Stimulated activated CD8-positive, alpha-beta memory T cell treated with anti-CD3 and anti-CD28 coated beads, Interleukin-4, amount 100 ng/mL, for 4 hours (primary cell): ENCODE measurements at places on chromosomes 7 and 10.

GRCh38 chr7:22202141-22202540, 154.8 kb downstream of the RAPGEF5 start:
- no peak for DNase-seq

DNA sequence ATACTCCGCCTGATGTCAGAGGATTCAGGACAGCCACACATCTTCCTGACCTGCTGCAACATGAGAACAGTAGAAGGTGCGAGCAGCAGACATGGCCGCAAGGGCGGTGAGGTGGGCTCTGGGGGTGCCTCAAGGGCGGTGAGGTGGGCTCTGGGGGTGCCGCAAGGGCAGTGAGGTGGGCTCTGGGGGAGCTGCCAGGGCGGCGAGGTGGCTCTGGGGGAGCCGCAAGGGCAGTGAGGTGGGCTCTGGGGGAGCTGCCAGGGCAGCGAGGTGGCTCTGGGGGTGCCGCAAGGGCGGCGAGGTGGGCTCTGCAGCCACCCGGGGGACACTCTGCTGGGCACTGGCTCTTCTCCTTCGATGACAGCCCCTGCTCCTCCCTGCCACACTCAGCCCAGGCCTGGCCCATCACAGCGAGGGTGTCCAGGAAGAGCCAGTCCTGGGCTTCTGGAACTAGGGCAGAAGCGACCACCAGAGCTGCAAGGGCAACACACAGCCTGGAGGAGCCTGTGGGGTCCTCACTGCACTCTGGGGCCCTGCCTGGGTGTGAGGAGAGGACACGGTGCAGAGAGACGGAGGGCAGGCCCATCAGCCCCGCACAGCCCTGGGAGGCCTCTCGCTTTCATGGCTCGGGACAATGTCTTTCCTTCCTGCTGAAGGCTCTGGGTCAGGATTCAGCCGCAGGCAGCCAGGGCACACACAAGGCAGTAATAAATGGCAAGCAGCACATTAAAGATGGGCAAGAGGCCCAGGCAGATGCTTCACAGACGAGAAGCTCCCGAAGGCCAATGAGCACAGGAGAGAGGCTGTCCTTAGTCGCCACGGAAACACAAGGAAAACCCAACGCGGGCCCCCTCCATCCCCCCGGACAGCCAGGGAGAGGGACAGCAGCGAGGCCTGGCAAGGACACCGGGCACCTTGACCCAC, 42.5 kb downstream of the STK32C start:
- DNase-seq = no peak

DNA sequence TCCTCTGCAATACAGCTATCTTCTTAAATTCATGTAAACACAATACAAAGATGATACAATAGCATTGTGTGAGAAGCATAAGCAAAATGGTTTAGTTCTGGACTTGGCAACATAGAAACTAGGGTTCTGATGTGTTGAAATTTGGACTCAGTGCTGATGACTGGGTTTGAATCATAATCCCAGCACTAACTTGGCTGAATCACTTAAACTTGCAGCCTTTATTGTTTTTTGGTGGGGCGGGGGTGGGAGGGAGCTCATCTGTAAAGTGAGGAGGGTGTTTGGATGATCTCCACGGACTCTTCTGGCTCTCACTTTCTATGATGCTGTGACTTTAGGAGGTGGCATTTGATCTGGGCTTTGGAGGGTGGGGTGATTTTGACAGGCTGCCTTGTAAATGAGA, 158.2 kb downstream of the WNT2 start:
- DNase-seq = no peak

DNA sequence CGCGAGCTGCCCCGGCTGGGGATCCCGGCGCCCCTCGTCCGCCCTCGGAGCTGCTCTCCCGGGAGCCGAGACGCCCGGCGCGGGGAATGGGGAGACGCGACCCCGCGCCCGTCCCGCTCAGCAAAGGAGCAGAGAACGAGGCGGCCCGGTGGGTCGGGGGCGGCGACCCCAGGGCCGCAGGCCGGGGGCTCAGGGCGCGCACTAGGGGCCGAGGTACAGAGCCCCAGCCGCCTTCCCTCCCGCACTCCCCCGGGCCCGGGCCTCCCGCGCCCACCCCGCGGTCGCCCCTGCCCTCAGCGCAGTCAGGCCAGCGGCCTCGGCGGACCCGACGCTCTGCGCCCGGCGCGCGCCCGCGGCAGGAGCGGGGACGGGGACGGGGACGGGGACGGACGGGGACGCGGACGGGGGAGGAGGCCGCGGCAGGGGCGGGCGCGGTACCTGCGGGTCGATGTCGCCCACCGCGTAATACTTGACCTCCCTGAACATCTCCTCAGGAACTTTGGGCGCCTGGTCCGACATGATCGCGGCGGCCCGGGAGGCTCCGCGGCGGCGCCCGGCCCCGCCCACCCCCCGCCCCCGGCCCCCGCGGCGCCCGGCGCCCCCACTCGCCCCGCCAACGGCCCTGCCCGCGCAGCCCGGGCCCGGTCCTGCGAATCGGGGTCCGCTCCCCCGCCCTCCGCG, 373 bp downstream of the PAXIP1 start:
- peak; percentile 40 for DNase-seq
